Activated CD4-positive, alpha-beta T cell treated with anti-CD3 and anti-CD28 coated beads for 24 hours (primary cell): ENCODE measurements at places on chromosomes 16 and 17.

DNA sequence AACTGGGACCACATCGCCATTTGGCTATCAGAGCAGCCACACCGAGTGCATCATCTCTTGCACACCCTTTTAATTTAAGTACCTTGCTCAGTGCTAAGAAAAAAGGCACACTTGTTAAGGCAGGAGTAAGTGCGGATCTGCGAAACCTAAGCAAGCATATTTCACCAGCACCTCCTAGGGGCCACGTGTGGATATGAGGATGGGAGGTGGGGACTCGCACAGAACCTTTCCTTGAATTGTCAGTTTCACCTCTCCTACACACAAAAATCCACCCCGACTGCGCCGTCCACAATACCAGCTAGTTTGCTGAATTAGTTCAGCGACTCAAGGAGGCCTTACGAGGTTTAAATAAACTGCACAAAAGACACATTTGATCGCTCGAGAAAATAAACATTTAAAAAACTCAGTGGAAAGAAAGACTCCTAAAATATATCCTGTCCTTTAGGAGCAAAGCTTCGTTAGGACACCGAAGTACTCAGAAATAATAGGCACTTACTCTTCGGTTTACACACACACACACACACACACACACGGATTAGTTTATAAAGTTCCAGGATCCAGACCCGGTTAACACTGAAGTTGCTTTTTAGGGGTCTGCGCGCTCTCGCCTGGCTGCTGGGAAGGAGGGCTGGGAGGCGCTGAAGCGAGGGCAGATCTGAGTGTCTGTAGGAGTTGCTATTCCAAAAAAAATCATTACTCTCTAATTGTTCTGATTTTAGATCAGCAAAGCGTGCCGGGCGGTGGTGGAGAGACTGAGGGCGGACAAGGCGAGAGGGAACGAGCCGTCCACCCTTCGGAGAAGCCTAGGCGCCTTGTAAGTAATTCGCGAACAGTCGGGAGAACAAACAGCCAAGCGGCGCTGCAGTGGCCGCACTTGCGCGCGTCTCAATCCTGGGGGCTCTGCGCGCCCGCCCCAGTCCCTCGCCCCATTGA is 1.0 kb upstream of the KCNJ2 start:
- no peak for DNase-seq

- no peak for DNase-seq
Measured at GRCh38 chr16:13014476-13014875, 113.1 kb downstream of the SHISA9 start.

DNA sequence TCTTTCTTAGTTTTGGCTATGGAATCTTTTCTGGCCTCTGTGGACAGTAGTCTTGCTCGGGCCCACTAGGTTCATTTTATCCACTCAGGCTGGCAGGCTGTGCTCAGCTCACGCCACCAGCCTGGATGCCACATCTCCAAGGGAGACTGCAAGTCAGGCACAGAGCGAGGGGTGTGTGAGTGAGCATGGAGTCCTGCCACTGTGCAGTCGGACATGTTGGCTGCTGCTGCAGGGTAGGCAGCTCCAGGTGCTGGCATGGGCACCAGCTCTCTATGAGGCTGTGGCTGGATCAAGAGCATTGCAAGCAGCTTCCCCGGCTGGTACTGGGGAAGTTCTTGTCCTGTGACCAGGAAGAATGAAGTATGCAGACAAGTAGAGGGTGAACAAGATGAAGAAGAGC is 158.9 kb downstream of the PCTP start:
- DNase-seq, result no peak

DNA sequence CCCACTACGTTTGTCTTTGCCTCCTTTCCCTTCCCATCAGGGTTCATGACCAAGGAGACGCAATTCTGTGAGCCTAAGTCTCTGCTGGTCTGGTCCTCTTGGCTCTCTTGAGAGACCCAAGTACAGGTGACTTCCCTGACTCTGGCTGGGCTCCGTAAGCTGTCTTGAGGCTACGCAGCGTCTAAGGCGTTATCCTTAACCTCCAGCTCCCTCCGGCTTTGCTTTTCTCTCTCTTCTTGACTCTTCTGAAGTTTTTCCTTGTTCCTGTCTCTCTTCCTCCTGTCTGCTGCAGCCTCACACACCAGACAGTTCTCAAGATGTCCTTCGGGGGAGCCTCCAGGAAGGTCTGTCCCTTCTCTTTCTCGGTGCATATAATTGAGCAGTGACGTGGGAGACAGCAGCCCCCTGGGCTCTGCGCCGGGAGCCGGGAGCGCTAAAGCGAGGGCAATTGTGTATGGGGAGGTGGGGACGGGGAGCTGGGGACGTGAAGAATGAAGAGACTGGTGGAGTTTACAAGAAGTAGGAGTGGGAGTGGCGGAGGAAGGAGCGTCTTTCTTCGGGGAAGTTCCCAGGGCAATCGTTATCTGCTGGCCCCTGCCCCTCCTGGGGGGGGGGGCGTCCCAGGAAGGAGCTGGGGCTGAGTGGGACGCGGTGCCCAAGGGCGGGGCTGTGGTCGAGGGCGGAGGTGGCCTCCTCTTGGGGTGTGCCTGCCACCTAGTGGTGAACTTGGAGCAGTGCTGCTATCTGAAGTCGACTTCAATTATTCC is 6.9 kb upstream of the PIRT start:
- peak; percentile 56 for DNase-seq

GRCh38 chr17:69733171-69734012 is 318.9 kb downstream of the MAP2K6 start:
- no peak for DNase-seq

DNA sequence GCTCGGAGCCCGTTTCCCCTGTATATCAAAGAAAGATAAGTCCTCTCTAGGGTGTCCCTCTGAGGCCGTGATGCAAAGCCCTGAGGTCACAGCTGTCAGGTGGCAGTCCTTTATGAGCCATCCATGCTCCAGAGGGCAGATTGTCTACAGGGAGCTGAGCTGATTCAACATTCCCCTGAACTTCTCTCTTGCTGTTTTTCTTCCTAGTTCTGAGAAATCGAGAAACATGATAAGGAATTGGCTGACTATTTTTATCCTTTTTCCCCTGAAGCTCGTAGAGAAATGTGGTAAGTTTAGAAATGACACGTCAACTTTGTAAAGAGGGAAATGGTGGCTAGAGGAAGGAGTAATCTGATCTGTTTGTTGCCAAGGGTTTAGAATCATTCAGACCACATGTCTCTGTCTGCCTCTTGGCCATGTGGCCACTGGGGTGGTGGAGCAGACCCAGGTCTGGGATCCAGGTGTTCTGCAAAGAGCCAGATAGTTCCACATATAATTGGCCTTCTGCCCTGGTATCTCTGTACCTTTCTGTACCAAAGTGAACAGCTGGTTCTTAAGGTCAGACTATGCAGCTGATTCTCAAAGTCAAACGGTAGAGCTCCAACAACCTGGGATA is 3.5 kb downstream of the CTNS start:
- DNase-seq, result peak; percentile 41

DNA sequence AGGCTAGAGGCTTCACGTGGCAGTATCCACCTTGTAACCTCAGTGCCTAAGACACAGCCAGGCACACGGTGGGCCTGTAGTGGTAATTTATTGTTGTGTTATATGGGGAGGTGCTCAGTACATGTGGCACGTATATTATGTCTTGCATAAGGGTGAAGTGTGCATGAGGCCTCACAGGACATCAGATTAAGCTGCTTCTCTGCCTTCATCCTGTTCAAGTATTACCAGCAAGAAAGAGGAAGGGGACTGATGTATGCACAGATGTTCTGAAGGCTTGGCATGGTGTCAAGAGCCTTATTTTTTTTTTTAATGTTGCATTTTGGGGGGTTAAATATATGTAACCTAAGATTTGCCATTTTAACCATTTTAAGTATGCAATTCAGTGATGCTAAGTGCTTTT is 71.6 kb downstream of the ABCC1 start:
- DNase-seq, result no peak

DNA sequence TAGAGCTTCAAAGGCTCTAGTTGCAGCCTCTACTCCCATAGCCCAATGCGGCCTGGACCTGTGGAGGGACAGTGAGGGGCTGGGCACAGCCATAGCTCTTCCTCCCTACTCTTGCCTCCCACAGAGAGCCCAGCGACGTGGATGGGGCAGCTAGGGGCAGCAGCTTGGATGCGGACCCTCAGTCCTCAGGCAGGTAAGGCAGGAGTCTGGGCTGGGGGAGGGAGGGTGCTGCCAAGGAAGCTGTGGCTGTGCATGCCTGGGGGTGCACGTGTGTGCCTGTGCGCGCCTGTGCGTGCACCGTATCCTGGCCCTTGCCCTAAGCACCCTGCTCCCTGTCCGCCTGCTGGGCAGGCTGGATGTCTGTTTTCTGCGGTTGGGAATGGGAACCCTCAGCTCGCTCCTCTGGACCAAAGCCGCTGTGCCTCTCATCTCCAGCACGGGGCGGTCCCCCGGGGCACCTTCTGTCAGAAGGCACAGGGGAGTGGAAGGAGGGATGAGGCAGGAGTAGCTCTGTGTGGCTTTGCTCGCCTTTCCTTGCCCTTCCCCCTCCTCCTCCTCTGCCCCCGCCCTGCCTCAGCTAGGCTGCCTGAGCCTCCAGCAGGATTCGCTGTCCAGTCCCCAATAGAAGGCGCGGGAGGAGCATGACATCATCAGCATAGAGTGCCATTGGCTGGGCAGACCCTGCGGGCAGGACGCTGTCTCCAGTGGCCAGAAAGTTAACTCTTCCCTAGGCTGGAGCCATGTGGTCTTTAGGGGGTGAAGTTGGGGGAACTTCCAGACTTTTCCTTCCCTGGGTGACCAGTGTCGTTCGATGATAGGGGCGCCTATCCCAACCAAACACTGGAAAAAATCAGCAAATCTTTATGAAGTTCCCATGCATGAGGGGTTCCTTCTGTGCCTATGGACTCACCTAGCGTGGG is 797 bp downstream of the PRCD start:
- no peak for DNase-seq

GRCh38 chr16:25012525-25012991 is 2.6 kb downstream of the ARHGAP17 start:
- no peak for DNase-seq

GRCh38 chr16:85029408-85029784 is 1.8 kb downstream of the KIAA0513 start:
- peak; percentile 34 for DNase-seq

GRCh38 chr16:72493716-72494415 is 321.9 kb upstream of the PMFBP1 start:
- DNase-seq, result no peak

DNA sequence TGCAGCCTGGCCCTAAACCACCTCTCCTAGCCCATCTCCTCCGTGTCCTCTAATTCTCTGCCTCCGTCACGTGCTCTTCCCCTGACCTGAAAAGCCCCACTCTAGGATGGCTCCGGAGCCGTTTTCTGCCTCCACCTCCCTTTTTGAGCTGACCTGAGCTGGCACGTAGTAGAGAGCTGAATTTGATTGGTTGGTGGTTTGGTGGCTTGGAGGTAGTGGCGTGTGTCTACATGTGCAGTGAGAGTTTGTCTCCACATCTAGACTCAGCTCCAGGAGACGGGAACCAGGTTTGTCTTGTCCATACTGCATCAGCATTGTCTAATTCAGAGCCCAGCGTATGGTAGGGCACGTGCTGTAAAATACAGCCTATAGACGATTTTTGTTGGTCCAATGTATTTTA is 3.0 kb downstream of the SBK1 start:
- DNase-seq, result no peak

DNA sequence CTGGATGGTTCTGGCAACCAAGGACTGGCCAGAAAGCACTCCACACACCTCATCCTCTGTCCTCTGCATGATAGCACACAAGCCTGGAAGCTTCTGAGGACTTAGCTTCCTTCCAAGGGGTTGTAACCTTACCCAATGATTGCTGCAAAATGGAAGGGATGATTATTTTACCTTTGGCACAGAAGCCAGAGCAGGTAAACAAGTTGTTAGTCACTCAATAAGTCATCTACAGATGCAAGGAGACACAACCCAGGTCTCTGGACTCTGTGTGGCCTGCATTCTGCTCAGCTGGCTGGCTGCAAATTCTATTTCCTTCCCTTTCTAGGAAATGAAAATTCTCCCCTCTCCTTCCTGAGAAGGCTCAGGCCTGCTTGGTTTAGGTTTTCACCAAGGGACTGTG is 26.7 kb upstream of the DYNLL2 start:
- DNase-seq, result no peak

DNA sequence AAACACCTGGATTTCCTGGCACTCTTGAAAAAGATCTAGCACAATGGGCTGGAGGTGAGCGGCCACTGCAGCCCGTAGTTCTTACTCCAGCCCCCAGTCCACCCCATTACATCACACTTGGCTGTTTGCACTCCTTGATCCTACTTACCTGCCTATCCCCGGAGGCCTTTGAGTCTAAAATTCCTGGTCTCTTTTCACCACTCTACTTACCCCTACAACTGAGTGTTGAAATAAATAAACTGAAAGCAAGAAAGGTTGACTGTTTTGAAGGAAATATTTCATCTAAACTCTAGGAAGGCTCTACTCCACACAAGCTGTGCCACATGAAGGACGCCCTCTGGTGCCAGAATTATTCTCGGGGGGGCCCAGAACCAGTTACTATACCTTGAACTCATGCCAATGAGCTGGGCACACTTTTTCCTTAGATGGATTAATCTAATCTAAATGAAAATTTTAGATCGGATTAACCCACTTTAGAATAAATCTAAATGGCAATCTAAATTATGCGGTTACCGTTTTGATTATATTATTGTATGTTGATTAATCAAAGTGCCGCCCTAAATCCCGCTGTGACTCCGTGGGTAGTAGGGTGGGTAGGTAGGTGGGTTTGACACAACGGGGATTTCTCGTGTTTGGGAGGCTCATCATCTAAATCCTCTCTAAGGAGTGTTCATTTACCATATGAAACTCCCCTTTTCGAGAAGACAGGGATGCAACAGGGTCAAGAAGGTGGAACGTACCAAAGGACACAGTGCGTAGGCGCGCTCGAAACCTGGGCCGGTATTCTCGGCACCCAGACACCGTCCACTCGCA is 651 bp upstream of the EIF1 start:
- no peak for DNase-seq

DNA sequence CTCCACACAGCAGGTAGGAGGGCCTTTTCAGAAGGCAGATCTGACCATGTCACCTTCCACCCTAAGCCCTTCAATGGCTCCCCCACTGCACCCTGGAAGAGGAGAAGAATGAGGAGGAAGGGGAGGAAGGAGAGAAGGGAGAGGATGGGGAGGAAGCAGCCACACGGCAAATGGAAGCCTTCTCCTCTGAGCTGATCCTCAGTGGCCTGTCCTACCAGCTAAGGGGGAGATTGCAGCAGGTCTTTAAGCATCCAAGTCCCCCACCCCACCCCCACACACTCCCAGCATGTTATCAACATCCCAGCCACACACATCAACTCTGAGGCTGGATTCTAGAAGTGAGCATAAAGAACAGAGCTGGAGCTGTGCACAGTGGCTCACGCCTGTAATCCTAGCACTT is 46.2 kb upstream of the RBFOX3 start:
- DNase-seq, result no peak

GRCh38 chr16:24753000-24753399 is 23.5 kb downstream of the TNRC6A start:
- DNase-seq, result no peak
